Fibroblast of the aortic adventitia (primary cell): ENCODE measurements at places on chromosomes 2 and 18. TPM values are rescaled to one million over a fixed set of nuclear protein-coding genes. Genes with fewer than 3 reads are reported as not detected.

Gene L3MBTL4
- not detected in 2 replicates for total RNA-seq

Gene LRP2
- 0.41 TPM in 1 of 2 replicates, not detected in the other for total RNA-seq

GRCh38 chr2:230797515-230798495 lies 66.9 kb upstream of the ITM2C start:
- no peak for DNase-seq

- DNase-seq: peak; percentile 28
These were observed 68.9 kb downstream of the EPAS1 start for GRCh38 chr2:46365913-46366667.

DNA sequence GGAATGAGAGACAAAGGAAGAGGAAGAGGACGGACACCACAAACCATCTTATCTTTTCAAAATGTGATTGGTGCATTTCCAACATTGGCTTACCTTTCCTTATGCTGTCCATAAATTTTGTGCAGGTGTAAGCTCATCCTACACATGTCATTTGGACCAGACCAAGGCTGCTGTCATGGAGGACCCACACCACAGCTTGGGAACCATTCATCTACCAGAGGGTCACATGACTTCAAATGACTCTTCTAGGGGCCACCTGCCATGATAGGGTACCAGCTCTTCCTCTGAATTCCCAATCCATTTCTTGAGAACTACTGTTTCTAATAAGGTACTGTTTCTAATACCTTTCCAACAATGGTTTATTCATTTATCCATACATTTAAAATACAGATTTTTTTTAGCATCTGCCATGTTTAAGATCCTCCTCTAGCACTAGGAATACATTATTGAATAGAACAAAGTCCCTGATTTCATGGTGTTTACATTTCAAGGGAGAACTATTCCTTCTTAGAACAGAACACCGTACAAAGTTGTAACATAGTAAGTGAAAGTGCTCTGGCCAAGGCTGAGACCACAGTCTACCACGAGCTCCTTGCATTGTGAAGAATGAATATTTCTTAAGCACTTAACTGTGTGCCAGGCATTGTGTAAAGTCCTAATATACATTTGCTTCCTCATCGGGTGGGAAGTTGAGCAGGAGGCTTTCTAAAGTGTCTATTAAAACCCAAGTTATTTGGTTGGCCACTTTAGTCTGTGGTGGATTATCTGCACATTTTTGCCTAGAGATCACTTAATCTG lies 246.1 kb upstream of the FN1 start:
- no peak for DNase-seq

GRCh38 chr18:63312019-63312409 lies 7.6 kb downstream of the BCL2 start:
- DNase-seq: no peak

DNA sequence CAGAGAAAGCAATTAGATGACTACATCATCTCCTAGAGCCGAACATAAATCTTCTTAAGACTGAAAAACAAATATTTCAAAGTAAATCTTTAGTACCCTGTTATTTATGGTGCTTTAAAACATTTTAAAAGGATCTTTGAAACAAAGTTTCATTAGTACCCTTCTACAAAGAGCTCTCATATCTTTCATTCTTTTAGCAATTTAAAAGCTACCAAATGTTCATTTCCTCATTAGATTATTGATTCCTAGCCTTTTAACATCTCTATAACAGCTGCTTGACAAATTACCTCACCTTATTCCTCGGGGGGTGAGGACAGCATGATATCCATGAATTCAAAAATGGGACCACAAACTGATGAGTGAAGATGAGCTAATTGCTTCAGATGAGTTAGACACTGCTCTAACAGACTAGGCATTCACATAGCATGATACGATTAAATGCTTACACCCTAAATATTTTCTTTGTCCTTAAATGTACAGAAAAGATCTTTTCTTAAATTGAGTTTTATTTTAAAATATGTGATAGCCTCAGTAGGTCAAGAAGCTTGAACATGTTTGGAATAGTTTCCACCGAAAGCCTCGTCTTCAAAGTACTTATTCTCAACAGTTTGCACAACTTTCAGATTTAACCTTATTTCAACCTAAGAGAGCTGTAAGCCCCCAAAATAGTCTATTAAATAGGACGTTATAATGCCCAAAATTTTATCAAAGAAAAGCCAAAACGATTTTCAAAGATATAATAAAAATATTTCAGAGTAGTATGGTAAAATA lies 2.1 kb downstream of the ATAD2B start:
- no peak for DNase-seq

DNA sequence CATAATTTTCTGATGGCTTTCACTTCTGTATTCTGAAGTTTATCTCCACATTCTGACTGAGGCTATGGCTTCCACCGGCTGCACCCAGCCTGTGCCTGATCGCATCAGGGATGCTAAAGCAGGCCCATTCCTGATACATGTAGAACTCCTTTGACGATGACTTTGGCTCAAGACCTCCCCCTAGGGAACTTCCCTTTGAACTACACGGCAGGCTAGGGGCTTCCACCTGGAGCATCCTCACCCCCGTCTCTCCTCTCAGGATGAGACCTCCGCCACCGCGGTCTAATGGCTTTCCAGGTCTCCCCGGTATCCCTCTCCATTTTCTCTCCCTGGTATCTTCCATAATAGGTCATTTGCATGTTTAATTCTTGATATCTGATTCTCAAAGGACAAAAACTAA lies 214.9 kb upstream of the CHST9 start:
- no peak for DNase-seq
